Fibroblast of skin of back (primary cell): ENCODE measurements at places on chromosomes 3 and 15.
A peak's percentile ranks its signal among the peaks of the same experiment; 100 is the strongest.

DNA sequence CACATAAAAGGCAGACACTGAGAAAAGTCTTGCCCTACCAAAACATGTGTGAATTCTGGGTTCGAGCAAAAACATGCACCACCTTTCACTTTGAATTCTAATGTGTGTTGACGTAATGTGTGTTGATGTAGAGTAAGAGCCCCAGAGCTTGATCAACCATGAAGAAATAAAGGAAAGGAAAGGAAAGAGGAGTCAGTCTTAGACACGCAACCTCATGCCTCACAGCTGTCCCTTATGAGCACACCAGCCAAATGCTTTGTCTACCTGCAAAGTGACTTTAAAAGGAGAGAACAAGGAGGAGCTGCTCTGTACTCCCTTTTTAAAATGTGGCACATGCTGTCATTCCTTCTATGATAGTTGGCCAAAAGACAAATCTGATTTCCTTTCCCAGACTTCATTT, 80.8 kb downstream of the RFTN1 start:
- no peak for DNase-seq

GRCh38 chr3:73030073-73030597, 31.3 kb upstream of the EBLN2 start:
- DNase-seq, result no peak

- no peak for DNase-seq
These were observed 40.4 kb upstream of the SKOR1 start for GRCh38 chr15:67784856-67785430.

- DNase-seq, result peak; percentile 58
These were observed 12.1 kb downstream of the PTPRG start for GRCh38 chr3:61573441-61573840.

GRCh38 chr3:186691676-186692075, 25.5 kb upstream of the KNG1 start:
- DNase-seq, result no peak

DNA sequence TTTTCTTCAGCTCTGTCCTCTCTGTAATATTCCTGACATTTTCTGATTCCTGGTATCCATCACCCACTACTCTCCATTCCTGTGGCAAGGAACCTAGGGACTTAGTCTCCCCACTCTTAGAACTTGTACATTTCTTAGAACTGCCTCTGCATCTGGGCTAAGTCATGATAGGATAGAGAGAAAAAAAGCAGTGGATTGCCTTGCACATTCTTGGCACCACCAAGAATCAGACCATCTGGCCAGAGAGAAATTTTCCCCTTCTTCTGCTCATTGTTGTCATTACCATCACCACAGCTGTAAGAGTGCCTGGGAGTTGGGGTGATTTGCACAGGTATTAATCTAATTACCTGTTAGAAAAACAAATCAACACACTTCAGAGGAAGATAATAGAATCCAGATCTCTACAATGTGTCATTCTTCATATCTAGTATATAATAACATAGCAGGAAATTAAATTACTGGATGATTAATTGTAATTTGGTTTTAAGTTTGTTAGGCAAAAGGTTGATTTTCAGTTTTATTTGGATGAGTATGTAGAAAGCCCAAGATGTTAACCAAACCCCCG, 264.8 kb upstream of the ZPLD1 start:
- no peak for DNase-seq

DNA sequence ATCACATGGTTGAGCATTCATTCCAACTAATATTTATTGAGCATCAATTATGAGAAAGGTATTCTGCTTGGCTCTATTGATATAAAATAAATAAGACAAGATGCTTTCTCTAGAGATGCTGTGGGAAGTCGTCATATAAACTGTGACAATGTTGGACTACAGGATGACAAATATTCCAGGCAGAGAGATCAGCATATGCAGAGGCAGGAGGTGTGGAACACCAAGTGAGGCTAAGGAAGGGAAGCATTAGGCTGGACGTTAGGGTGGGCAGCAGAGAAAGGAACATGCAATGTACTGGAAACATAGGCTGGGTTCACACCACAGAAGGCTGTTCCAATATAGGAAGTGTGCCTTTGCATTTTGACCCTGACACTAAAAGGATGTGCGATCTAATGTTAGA, 38.6 kb downstream of the CD200 start:
- no peak for DNase-seq

DNA sequence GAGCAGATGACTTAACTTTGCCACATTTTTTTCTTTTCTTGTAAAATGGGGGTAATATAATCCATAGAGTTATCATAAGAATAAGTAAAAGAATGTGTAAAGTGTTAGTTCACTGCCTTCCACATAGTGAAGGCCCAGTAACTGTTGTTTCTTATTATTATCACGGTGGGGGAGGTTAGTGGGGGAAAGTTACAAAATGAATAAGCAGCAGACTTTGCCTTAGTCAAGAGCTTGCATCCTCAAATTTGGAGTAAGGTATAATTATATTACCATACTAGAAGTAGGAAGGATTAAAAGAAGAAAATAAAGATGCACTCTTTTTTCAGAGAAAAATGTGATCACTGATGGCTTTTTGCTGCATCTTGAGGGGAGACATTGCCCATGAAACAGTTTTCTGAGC, 247.6 kb downstream of the PTPRG start:
- DNase-seq, result no peak

DNA sequence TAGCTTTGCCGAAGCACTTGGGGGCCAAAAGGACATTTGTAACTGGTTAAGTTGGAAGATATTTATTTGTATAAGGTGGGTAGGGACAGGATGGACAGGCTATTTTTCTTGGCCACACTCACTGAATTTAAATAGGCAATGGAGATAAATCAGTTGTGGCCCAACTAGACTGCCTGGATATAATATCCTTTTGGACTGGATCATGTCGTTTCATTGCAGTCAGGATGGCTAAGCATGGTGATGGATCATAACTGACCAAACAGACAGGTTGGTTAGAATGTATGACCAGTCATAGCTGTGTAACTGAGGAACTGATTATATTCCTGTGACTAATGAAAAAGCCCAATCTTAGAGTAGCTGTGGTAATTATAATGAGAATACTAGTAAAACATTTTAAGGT, 284.0 kb downstream of the LPP start:
- no peak for DNase-seq

DNA sequence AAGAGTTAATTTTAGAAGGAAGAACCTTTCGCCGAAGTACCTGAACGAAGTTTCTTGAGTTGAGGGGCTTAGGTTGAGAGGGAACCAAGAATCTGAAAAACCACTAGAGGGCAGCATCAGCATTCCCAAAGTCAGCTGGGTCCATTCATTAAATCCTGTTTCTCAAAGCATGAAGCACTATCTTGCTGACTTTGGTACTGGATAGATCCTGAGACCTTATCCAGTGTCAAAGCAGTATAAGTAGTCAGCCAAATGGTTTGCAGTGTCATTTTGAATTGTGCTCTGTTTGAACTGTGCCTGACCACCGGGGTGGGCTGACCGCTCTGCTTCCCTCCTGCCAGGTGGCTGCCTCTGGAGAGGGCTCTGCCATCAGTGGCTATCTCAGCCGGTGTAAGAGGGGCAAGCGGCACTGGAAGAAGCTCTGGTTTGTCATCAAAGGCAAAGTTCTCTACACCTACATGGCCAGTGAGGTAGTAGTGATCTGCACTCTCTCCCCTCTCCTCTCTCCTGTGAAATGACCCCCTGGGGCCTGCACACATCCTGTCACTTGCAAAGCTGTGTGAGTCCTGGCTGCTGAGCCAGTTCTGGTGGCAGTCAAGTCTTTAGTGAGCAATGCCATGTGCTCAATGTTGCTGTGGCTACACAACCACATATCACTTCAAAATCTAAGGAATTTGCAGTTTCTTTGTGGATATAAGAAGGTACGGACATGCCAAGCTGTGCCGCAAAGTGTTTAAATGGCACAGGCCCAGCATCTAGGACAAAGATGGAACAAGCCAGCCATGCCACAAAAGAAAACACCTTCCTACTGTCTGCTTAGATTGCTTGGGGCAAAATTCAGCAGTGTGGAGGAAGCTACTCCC, 21.4 kb upstream of the NR2C2 start:
- DNase-seq, result peak; percentile 58
